ENCODE measurements at places on chromosomes 7 and 10.

- no peak for DNase-seq
Measured at GRCh38 chr7:64182036-64182790, 24.8 kb upstream of the ZNF735 start.

DNA sequence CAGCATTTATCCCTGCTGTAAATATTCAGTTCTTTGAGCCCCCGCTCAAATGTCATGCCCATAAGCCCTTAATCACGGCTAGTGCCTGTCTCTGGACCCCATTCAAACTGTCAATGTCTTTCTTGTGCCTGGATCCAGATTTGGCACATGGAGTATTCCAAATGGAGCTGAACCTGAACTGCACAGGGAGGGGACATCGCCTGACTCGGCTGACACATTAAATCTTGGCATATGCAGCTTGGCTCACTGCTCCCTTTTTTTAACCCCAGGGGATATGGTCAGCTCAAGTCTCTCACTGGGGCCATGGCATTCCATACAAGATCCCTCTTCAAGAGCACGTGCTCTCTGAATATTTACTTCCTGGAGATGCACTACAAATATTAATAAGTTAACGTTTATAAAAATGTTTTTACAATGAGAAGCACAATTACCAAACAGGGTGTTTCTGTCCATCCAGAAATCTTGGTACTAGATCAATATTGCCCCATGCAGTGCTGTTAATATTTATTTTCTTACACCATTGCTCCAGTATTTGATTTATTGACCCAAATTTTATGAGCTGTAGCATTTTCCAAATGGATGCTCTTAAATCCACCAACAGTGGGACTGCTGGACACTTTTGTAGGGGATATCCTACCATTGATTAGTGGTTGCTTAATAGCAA, 57.4 kb downstream of the FGFR2 start:
- DNase-seq = no peak

- DNase-seq = no peak
Measured at GRCh38 chr7:24328050-24328449, 44.1 kb downstream of the NPY start.

DNA sequence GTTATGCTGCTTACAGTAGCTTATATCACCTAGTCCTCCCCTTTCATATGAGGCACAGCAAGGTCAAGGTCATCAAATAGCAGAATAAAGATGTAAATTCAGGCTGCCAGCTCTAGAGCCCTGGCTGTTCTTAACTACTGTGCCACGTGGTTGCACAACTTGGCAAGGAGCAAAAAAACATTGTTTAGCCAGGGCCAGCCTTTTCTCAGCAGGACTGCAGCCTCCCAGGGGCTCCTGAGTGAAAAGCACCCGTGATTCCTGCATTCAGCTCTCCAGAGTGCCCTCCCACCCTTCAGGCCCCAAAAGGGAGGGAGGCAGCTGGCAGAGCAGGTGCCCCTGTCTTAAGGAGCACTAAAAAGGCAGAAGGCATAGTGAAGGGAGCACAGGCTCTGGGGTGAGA, 31.8 kb upstream of the TM9SF3 start:
- no peak for DNase-seq

GRCh38 chr7:24709051-24709450, 48.2 kb downstream of the GSDME start:
- DNase-seq = no peak
